ENCODE measurements at places on chromosomes 6 and 20. TPM values are rescaled to one million over a fixed set of nuclear protein-coding genes. Genes with fewer than 3 reads are reported as not detected.

GRCh38 chr6:106241498-106241897 is 84.1 kb downstream of the ATG5 start:
- no peak for DNase-seq

The CLPSL1 gene
- not detected for total RNA-seq

The TGM3 gene
- not detected for total RNA-seq

- DNase-seq = no peak
Observed at GRCh38 chr6:41014780-41015179, 24.2 kb downstream of the UNC5CL start.

- no peak for DNase-seq
Observed at GRCh38 chr6:112701201-112701600, 354.1 kb downstream of the RFPL4B start.

- DNase-seq = no peak
Observed at GRCh38 chr6:141610741-141611140, 522.0 kb upstream of the GJE1 start.

DNA sequence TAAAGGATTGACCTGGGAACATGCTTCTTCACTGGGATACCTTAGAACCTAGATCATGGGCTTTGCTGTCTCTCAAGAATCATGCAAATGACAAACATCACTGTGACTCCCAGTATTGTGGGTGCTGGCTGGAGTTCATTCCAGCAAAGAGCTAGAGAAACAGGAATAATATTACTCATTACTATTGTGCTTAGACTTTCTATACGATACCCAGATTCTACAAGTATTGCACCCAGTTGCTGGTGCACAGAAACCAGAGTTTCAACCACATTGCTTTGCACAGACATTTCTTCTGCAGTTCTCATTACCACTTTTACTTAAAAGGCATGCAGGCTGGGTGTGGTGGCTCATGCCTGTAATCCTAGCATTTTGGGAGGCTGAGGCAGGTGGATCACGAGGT is 220.4 kb upstream of the ZNF217 start:
- DNase-seq = no peak

The SRMS gene
- total RNA-seq = not detected

The MCHR2 gene
- not detected for total RNA-seq

The TBX18 gene
- 3.7 TPM for total RNA-seq
